HAP-1 (cell line): ENCODE measurements at places on chromosomes 12 and 14.
A peak's percentile ranks its signal among the peaks of the same experiment; 100 is the strongest.

DNA sequence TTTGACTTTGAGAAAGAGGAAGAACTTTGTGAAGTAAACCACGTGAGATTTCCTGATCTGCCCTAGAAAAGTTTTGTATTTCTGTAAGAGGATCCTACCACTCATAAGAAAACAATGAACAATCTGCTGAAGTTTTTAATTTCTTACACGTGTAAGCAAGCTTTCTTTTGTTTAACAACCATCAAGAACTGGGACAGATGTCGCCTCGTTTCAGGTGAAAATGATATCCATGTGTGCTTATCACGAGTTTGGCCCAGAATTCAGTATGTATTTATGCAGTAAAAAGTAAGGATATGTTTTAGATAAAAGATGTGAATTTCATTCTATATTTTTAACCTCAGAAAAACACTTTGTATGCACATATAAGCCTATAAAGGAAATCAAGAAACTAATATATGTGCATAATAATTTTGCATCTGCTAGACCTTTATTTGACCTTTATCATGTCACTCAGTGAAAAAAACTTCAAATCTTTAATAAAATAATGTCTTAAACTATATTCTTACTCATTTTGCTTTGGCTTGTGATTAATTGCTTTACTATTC is 56.9 kb upstream of the DHRS4 start:
- DNase-seq, result no peak

GRCh38 chr12:80313209-80313608 is 130.8 kb upstream of the PTPRQ start:
- DNase-seq, result no peak

DNA sequence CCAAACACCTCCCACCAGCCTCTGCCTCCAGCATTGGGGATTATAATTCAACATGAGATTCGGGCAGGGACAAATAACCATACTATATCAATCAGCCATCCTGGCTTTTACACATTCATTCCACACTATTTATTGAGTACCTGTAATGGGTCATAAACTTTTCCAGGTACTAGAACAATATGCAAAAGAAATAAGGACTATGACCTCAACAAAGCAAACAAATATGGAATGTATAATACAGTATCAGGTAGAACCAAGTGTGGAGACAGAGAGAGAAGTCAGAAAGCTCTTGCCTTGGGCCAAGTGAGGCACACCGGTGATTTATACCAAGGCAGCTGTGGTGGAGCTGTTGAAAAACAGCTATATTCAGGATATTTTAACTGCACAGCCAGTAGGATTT is 116.3 kb downstream of the TSPAN8 start:
- DNase-seq, result no peak

GRCh38 chr14:90510159-90510558 is 113.3 kb downstream of the CALM1 start:
- no peak for DNase-seq

DNA sequence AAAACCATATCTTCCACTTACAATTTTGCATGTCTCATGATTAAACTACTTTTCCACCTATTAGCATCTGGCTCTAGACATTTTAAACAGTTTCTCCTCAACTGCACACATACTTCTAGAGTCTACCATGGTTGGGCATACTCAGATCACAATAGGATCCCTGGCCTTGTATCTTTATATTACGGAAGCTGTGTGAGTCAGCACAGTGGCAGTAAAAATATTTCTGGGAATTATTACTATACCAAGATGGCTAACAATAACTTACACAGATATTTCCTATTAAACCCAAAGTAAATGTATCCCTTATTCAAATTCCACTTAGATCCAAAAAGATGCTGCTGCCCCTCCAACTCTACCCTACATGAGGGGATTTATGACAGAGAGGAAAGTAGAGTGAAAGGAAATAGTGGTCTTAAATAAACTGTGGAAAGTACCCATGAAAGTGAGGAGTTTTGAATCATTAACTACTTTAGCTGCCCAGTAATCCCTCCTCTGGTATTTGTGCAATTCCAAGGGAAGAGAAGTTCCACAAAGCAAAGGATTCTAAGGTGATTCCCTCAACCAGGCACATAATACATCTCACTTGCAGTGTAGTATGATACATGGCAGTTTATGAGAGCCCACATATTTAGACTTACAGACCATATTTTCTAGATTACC is 14.0 kb upstream of the CPSF6 start:
- DNase-seq, result no peak

GRCh38 chr12:113980537-113981337 is 14.6 kb upstream of the RBM19 start:
- DNase-seq, result peak; percentile 70

DNA sequence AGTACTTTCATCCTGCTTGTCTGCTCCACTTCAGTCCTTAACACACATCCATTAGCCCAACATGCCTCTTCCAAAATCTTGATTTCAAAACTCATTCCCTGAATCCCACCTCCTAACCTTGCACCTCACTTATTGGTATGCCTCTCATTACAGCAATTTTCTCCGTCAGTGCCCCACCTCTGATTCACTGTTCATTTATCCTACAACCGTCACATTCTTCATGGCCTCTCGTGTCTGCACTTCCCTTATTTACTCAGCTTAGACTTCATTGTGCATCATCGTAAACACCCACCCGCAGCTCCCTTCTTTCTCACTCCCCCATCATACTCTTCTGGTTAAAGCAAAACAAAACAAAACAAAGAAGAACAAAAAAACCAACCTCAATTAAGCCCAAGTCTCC is 160.6 kb upstream of the HMGA2 start:
- no peak for DNase-seq

DNA sequence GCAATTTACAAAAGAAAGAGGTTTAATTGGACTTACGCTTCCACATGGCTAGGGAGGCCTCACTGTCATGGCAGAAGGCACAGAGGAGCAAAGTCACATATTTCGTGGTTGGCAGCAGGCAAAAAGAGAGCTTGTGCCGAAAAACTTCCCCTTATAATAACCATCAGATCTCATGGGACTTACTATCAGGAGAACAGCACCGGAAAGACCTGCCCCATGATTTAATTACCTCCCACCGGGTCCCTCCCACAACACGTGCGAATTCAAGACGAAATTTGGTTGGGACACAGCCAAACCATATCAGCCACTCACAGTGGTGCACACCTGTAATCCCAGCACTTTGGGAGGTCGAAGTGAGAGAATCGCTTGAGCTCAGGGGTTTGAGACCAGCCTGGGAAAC is 68.5 kb downstream of the FBXL14 start:
- DNase-seq, result no peak
